RWPE2 (cell line): ENCODE measurements at places on chromosomes 13 and 19.

GRCh38 chr13:76397413-76397812 lies 488.8 kb downstream of the KCTD12 start:
- no peak for DNase-seq

- DNase-seq, result peak; percentile 61
Measured at GRCh38 chr19:39038098-39038497, 5.7 kb upstream of the FBXO27 start.

DNA sequence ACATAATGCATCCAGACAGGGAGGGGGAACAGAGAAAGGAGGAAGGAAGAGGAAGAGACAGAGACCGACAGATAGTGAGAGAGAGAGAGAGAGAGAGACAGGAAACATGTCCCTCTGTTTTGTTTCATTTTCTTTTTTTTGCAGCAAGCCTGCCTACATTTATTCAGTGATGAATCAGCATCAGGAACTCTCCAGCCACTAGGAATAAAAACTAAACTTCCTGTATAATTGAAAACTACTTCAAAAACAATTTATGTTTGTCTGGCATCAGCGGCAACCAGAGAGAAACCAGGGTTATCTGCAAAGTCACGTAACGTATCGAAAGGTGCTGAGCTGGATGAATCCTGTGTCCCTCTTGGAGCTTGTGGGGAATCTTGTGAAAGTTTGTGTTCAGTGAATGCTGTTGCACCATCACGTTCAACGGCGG lies 148.6 kb upstream of the SOX21 start:
- DNase-seq, result no peak

- no peak for DNase-seq
Measured at GRCh38 chr19:1465191-1466016, 13.6 kb downstream of the C19orf25 start.

- no peak for DNase-seq
Measured at GRCh38 chr19:36081894-36082293, 27.2 kb downstream of the WDR62 start.

DNA sequence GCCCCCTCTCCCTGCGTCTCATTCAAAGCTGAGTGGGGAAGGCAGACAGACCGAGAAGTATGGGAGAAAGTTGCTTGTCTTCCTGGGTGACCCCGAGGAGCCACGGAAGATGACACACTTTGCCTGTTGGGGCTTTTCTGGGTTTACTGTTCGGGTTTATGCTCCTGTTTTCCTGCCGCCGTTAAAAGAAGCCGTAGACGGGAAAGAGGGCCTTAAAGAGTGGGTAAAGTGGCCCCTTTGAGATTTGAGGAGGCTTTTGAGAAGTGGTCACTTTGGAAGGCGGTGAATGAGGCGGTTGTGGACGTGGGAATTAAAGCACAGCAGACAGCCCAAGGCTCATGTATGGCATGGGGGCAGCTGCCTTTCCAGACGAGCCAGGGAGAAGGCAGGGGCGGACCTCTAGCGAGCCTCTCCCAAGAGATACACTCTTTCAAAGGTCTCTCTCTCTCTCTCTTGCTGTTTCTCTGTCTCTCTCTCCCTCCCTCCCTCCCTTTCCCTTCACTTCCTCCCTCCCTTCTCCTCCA lies 493 bp upstream of the LHFPL6 start:
- DNase-seq, result no peak
